ENCODE measurements at places on chromosomes 13 and 19.

DNA sequence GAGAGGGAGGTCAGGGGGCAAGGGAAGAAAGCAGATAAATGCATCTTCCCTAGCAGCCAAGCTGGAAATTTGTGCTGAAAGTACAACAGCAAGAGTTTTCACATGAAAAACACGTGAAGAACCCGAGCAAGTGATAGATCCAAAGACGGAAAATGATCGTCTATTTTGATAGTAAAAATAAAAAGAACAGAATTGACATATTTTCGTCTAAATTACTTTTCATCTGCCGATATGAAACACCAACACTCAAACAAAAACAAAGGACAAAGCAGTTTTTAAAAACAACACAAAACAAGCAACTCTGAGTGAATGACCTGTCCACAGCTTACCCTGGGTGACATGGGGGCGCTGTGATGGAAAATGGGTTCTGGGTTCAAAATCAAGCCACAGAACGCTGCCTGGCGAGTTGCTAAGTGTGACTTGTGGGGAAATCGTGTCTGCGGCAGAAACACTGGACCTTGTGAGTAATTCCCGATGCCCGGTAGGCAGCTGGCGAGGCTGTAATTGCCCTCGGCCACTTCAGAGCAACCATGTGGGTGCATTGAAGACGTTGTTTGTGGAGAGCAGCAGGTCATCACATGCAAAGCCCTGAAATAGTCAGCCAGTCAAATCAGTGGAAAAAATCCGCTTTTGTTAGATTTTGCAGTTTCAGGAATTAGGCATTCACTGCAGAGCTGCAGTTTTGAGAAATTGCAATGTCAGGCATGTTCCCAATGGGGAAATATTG is 7.4 kb downstream of the SOX1 start:
- DNase-seq: no peak

DNA sequence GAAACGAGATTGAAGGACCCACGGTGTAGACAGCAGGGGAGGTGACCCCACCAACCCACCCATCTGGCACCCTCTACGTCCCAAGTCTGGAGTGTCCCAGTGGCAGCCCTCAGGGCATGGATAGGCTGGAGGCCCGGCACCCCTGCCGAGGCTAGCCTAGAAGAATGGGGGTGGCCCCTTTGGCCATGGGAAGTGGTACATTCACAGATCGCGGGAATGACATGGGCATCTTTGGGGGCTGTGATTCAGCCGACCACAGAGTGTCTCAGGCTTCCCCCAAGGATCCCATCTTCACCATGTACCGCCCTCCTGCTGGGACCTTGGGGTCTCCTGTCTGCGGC is 11.3 kb upstream of the MKNK2 start:
- no peak for DNase-seq

- DNase-seq: no peak
Observed at GRCh38 chr13:53131361-53131760, 102.7 kb downstream of the OLFM4 start.

DNA sequence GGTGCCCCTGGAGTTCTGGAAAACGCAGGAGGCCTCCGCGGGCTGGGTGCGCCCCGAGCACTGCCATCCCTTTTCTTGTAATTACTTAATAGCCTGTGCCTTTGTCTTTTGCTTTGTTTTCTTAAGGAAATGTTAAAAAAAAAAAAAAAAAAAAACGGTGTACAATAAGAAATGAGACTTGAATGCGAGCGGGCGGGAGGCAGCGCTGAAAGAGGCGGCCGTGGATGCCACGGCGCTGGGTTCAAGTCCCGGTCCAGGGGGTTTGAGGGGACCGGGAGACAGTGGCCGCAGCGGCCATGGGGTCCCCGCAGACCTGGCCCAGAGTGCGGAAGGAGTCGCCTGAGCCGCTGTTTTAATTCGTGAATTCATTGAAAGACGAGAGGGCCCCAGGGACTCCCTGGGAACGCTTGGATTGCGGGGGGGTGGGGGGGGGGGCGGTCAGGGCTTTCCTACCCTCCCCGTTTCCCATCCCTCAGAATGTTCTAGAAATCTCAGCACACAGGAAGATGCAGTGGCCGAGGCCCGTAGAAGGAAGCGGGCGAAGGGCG is 349.2 kb upstream of the ARGLU1 start:
- DNase-seq: no peak

DNA sequence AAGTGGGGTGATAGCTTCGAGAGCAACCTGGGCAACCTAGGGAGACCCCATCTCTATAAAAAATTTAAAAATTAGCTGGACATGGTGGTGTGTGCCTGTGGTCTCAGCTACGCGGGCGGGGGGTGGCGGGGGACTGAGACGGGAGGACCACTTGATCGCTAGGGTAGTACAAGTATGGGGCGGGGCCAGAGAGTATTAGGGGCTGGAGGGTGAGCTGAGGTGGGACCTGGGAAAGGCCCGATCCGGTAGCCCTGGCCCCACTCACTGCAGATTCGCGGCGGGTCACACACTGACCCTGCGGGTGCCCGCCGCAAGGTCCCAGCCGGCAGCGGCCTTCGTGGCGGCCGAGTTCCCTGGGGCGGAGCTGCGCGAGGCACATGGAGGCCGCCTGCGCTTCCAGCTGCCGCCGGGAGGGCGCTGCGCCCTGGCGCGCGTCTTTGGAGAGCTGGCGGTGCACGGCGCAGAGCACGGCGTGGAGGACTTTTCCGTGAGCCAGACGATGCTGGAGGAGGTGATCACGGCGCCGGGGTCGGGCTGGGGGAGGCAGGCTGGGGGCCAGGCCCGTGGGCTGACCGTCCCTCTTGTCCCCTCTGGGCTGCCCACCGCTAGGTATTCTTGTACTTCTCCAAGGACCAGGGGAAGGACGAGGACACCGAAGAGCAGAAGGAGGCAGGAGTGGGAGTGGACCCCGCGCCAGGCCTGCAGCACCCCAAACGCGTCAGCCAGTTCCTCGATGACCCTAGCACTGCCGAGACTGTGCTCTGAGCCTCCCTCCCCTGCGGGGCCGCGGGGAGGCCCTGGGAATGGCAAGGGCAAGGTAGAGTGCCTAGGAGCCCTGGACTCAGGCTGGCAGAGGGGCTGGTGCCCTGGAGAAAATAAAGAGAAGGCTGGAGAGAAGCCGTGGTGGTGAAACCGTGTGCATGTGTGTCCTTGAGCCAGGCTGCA is 2.0 kb upstream of the ARHGAP45 start:
- DNase-seq: no peak

DNA sequence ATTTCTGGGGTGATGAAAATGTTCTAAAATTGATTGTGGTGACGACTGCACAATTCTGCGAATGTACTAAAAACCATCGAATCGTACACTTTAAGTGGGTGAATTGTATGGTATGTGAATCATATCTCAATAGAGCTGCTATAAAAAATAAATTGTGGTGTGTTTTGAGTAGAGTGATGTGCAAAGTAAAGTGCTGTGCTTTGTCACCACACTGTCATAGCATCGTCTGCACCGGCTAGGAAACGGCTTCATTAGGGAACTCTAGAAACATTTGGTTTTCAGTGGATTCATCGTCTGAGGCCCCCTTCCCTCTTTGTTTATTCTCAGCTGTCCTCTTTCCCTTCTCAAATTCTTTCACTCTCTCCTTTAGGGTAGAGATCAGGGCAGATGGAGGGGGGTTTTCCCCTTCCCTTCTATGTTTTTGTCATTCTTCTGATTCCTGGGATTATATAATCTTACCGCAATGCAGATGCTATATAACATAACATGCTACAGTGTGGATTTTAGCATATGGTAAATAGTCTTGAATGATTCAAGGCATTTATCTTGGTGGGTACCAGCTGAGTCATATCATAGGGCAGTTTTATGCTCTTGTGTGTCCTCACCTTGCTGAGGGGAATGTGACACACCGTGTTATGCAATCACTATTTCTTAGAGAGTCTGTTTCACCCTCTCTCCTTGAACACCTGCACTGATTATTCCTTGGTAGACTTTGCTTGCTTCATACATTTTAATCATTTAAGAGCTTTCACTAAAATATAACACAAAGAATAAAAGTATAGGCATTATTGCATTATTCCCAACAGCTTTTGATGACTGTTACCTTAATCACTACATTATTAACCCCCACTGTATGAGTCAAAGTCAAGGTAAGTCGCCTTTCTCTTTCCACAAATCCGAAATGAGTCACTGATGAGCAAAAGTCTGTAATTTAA is 239.4 kb downstream of the DCLK1 start:
- no peak for DNase-seq

GRCh38 chr19:33408116-33408515 is 34.6 kb downstream of the CEBPG start:
- no peak for DNase-seq

- no peak for DNase-seq
Observed at GRCh38 chr13:63198071-63198470, 1782.4 kb upstream of the PCDH20 start.

DNA sequence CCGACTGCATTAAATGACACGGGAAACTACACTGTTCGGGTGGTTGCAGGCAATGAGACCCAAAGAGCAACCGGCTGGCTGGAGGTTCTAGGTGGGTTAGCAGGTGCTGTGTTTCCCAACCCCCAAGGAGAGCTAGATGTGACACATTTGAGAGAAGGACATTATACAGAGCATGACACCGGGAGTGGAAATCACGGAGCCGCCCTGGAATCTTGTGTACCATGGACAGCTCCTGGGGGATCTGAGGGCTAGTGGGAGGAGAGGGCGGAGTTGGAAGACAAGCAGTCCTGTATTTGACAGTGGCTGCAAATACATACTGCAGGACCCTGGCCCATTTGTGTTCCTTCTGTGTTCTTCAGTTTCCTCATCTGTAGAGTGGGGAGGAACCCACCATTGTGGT is 2.3 kb downstream of the CEACAM18 start:
- no peak for DNase-seq

- no peak for DNase-seq
Observed at GRCh38 chr13:19818223-19818842, 35.6 kb upstream of the PSPC1 start.

- DNase-seq: no peak
Observed at GRCh38 chr19:15544283-15544682, 36.0 kb downstream of the CYP4F22 start.

Data from stimulated activated CD8-positive, alpha-beta memory T cell treated with anti-CD3 and anti-CD28 coated beads, Interleukin-7, amount 100 ng/mL, for 1 hour (primary cell).